ENCODE measurements at places on chromosomes 1 and 21.

- no peak for DNase-seq
Measured at GRCh38 chr1:86714159-86714558, 9.8 kb downstream of the SH3GLB1 start.

DNA sequence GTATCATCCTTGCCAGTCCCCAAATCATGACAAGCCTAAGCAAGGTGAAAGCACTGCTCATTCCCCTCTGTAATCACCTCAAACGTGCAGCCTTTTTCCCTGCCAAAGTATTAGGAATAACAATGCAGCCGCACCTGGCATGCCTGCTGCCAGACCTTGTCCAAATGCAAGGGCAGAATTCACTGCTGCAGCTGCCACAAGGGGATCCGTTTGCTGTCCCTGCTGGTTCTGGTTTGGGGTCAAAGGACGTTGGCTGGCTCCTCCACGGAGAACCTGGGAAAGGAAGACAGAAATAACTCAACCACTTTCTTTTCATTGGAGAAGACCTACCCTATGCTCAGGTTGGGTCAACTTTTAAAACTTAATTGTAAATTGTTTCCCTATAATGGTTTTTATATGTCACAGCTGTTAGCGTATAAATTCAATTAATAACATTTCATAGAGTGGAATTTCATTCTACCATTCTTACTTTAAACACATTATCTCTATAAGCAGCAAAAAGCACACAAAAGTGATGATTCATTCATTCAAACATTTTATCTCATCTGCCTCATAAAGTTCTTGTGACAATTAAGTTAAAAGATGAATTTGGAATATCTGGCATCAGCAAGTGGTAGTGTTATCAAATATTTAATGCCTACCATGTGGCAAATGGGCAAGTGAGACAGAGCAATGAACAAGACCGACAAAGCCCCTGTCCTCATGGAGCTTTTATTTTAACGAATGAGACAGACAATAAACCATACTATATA, 59.8 kb upstream of the SDC3 start:
- no peak for DNase-seq

DNA sequence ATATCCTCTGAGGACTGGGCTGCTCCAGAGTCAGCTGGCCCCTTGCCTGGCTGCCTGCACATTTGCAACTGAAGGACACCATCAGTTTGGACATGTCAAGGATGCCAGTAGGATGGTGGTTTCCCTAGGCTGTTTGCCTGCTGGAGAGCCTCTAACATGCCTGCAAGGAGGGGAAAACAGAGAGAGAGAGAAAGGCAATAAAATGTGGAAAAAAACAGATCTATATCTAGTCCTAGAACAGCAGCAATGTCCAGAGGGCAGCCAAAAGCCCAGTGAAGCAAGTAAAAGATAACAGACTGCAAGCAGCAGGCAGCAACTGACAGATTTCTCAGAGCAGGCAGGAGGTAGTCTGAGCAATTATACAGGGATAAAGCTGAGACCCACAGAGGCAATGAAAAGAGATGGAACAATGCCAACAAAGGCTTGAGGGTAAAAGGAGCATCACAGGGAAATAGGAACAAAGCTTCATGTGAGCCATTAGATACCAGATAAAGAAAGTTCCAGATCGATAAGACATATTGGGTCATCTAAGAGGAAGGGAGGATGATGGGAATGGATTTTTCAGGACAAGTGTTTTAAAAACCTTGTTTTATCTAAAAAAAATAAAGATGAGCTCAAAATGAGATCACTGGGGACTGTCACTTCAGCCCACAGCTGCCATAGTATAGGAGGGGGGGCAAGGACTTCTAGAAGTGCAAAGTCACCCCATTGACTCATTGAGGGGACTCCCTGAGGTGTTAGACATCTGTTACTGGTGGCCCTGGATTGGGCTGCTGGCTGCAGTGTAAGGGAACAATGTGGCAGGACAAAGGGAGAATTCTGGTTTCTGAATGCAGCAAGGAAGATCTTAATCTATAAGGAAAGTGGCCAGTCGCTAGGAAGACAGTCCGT, 38.6 kb upstream of the GADD45A start:
- DNase-seq, result no peak

GRCh38 chr21:37366482-37367316, at the start of gene DYRK1A:
Gene DYRK1A (plus strand): TSS chr21:37366773. CDS start chr21:37420375, 53,602 bp downstream.
- DNase-seq, result peak; percentile 97

- DNase-seq, result no peak
Measured at GRCh38 chr1:198056255-198056654, 100.5 kb upstream of the NEK7 start.

- no peak for DNase-seq
Measured at GRCh38 chr21:21165063-21165645, 166.9 kb downstream of the NCAM2 start.

DNA sequence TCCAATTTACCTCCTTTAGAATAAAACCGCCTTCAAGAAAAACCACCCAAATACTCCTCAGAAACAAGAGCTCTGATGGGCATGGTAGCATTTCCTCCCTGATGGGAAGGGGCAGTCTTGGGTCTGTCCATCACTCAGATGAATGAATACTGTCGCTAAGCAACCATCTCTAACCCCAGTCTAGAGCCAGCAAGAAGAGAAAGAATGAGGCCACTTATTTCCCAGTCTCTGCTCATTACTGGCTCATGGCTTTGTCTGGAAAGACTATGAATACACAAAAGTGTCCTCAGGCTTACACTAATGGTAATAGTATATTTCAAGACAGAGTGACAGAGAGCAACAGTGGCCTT, 51.0 kb upstream of the F3 start:
- DNase-seq, result no peak

- DNase-seq, result no peak
Measured at GRCh38 chr1:95640746-95641145, 406.7 kb downstream of the RWDD3 start.

DNA sequence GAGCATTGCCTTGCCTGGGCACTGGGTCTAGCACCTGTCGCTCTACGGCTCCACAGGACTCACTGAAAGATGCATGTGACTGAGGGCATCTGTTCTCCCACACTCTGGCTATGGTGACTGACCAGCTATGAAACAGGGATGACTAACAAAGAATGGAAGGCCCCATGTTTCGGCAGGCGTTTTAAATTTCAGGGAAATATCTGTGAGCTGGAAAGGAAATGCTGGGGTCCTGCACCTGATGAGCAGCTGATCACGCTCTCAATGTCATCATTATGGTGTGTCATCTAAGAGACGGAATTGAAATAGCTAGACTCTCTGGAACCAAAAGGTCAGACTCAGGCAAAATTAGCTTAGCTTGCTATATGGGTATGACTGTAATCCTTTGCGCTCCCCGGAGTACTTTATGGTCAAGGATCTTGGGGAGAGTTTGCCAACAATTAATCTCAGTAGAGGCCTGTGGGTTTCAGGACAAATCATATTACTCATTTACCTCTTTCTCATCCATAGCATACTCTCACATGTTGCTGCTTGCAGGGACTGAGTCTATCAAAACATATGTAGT, 24.5 kb upstream of the PALMD start:
- DNase-seq, result no peak

DNA sequence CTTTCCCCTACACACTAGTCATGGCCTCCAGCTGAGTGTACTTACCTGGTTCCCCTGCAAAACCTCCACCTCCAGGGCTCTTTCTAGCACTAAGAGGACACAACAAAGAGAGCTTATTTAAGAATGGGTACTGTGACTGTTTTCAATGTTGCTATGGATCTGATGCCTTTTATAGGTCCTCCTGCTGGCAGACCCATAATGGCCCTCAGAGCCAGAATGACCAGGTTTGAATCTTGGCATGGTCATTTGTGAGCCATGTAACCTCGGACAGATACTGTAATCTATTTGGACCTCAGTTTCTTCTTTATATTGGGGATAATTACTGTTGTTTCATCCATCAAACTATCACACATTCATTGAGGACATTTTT, 137.6 kb upstream of the USP24 start:
- no peak for DNase-seq

GRCh38 chr1:61842863-61843514, 100.7 kb downstream of the PATJ start:
- DNase-seq, result no peak

- no peak for DNase-seq
Measured at GRCh38 chr1:25673456-25673855, 56.9 kb downstream of the MAN1C1 start.

- no peak for DNase-seq
Measured at GRCh38 chr1:115051850-115052249, 22.2 kb downstream of the TSHB start.

DNA sequence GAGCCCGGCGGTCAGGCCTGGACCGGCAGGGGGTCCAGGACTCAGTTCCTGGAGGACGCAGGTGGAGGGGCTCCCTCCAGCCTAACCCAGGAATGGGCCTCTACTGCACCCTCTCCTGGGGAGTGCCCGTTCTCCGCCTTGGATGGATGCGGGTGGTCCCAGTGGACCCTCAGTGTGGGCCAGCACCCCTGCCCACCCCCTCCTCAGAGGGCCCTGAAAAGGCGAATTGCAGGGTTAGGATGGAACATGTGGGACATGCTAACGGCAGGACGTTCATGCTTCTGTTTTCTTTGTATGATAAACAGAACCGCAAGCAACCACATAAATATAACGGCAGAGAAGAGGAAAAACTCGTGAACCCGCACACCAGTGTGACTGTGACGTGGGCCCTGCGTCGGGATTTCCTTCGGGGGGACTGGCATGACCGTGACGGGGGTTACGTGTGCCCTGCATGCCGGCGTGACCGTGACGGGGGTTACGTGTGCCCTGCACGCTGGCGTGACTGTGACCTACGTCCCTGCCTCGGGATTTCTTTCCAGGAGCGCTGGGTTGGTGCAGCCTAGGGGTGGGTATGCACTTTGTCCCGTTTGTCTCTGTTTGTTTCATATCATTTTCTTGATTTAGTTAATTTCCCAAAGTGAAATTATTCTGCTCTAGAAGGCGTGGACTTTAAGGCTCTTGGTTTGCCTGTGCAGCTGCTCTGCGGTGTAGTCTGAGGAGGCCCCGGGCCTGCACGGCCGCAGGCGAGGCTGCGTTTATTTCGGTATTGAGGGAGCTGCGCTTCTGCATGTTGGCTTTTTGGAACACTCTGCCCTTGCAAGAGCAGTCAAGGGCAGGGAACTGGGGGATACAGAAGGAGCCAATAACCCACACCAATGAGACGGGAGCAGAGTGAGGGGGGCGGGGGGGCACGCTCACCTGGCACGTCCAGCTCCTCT, 3.1 kb downstream of the FTCD start:
- DNase-seq, result no peak

- DNase-seq, result no peak
Measured at GRCh38 chr1:39427374-39427773, 64.1 kb upstream of the BMP8A start.

- peak; percentile 77 for DNase-seq
Measured at GRCh38 chr1:203026031-203026665, at the start of gene PPFIA4. Gene PPFIA4 (plus strand): TSS chr1:203026491. CDS start chr1:203039009, 12,518 bp downstream.

- no peak for DNase-seq
Measured at GRCh38 chr1:33649759-33650158, 177.3 kb downstream of the ZSCAN20 start.

DNA sequence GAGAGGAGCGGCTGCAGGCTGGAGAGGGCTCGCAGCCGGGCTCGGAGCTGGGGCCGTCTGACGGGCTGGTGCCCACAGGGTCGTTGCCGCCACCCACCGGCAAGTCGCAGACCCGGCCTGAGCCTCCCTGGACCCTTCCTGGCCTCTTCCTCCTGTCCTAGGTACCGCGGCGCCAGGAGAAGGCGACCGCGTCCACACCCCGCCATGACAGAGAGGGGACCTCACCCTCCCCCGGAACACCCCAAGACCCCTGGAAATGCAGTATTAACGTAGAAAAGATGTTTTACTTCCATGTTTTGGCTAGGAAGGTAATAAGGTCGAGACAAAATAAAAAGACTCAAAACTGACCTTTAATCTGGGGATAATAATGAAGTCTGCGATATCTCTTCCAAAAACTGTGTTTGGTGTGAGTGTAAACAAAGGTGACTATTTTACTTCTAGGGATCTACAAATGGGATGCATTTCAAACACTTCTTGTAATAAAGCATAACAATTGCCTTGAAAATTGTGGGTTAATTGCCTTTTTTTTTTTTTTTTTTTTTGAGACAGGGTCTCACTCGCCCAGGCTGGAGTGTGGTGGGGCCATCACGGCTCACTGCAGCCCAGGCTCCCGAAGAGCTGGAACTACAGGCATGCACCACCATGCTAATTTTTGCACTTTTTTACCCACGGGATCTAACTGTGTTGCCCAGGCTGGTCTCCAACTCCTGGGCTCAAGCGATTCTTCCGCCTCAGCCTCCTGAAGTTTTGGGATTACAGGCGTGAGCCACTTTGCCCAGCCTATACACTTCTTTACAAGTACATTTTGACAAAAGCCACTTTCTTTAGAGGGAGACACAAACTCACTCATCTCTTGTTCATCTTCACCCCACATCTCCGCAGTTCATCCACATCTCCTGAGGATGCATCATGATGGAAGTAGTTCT, 838 bp upstream of the RSRP1 start:
- no peak for DNase-seq

DNA sequence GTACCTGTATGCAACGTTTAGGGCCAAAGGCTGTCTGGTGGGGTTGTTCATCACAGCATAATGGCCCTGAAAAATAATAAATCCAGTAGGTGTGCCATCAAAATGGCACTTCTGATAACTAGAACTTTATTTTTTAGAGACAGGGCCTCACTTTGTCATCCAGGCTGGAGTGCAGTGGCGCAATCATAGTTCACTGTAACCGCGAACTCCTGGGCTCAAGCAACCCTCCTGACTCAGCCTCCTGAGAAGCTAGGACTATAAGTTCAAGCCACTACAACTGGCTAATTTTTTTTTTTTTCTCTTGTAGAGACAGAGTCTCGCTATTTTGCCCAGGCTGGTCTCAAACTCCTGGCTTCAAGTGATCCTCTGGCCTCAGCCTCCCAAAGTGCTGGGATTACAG, 4.7 kb downstream of the SNAPIN start:
- no peak for DNase-seq

DNA sequence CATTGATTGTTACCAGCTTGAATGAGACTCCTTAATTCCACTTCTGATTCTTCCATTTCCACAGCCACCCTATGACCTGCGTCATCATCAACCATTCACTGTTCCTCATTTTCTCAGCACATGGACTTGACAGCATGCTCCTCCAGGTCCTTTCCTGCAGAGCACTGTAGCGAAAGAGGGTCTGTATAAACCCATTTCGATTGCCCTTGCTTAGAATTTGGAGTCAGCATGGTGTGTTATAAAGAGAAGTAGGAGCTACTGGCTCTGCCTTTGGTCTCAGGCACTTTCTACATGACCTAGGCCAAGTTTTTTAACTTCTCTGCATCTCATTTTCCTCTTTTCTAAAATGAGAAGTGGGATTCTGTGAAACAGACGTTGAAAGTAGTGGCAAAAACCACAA, 133.8 kb downstream of the AK5 start:
- no peak for DNase-seq

DNA sequence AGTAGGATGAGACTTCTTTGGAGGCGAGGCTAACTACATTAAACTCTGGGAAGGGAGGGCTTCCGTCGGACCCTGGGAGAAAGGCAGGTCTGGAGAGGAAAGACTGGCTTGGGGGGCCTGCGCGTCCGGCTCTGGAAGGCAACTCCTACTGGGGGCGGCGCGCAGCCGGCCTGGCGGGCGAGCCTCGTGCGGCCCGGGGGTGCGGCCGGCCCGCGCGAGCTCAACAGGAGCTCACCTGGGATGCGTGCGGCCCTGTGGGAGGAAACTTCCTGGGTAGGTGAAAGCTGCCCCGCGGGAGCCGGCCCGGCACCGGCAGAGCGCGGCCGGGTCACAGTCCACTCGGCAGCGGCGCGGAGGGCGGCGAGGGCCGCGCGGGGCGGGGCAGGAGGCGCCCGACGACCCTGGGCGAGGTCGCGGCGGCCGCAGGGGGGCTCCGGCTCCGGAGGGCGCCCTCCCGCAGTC, 449 bp downstream of the EPS15 start:
- peak; percentile 29 for DNase-seq

GRCh38 chr1:230250666-230251065, 175.5 kb downstream of the PGBD5 start:
- DNase-seq, result no peak

- no peak for DNase-seq
Measured at GRCh38 chr1:233667741-233668140, 53.8 kb downstream of the KCNK1 start.

Measured in effector CD4-positive, alpha-beta T cell (primary cell).